ENCODE measurements at places on chromosomes 3 and 15.
A peak's percentile ranks its signal among the peaks of the same experiment; 100 is the strongest.

DNA sequence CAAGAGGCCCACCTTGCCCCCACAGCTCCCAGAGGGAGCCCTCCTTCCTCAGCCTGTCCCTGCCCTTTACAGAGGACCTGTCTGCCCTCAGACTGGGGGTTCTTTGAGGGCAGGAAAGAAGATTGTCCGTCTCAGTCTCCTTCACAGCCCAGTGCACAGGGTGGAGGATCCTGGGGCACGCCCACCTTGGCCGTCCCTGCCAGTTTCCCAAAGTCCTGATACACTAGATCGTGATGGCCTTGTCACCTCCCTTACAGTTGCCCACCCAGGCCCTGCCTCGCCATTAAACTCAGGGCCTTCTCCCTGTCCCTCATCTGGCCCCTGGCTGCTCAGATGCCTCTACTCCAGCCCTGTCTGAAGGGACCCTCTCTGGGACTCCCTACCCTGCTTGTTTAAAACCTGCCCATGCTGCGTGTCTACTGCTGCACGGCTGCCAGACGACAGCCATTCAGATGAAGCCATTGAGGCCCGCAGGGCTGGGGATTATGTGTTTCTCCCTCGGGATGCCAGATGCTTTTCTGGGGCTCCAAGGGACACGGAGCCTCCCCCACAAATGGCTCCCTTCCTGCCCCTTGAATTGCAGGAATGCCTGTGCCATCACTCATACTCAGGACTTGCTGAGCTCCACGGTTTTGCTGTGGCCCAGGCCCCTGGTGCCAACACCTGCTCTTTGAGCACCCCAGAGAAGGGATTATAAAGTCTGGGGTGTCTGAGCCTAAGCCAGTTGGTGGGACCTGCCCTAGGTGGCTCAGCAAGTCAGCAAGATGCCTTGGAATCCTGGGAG lies 27.8 kb downstream of the ACSBG1 start:
- no peak for DNase-seq

DNA sequence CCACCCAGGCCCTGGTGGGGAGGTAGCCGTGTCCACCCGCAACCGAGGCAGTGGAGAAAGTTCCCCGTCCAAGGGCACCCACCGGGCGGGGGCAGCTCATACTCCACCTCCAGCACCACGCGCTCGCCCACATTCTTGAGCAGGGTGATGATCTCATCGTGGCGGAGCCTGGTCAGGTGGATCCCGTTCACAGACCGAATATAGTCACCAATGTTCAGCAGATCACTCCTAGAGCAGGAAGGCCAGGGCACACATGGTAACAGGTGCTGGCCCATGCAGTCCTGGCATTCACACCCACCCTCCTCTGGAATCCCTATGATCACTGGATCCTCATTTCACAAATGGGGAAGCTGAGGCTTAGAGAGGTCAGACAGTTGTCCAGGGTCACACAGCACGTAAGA lies 15.8 kb downstream of the GRIP2 start:
- no peak for DNase-seq

GRCh38 chr3:157614896-157615295 lies 111.7 kb upstream of the VEPH1 start:
- DNase-seq = no peak

GRCh38 chr3:39390181-39390580 lies 7.0 kb downstream of the SLC25A38 start:
- DNase-seq = no peak

GRCh38 chr3:161560008-161560637 lies 63.5 kb downstream of the OTOL1 start:
- DNase-seq = peak; percentile 29

GRCh38 chr3:136141891-136142290 lies 54.2 kb downstream of the MSL2 start:
- no peak for DNase-seq

GRCh38 chr3:6567241-6567640 lies 293.7 kb upstream of the GRM7 start:
- DNase-seq = peak; percentile 26

DNA sequence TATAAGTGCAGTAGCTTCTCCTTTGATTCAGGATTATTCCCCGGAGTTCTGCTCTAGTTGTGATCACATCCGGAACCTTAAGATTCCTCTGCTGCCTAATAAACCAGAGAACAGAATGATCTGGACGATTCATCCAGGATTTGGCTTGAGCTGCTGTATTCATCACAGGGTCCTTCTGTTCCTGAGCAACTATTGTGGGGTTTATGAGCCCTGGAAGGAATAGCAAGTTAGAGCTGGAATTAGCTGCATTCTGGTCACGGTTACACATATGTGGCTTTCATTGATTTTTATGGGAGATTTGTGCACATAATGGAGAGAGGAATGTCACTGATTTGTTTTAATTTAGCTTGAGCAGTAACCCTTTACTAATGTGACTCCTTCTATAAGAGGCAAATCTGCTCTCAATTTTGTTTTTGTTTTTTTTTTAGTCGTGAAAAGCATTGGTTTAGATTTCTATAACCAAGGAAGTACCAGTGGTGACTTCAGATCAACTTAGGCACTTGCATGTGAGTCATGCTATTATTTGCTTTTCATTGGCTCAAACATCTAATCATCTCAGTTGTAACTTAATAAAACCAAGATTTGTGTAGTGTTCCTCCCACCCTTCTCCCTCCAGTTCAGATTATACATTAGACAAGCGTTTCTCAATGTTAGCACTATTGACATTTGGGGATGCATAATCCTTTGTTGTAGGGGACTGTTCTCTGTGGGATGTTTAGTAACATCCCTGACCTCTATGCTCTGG lies 148.5 kb downstream of the OTOL1 start:
- DNase-seq = no peak

DNA sequence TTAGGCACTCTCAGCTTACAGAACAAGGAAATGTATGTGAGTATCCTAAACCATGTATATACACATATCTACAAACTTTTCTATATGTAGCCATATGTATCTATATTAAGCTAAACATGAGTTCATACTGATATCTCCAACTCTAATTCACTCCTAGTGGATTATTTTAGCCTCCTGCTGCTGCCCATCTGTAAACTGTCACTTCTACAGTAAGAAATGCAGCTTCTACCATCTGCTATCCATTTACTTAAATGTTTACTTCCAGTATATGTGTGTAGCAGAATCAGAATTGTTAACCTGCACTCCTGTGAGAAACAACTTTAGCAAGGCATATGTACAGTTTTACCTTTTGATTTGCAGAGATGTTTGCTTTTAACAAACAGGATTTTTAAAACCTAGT lies 478.5 kb upstream of the CBLB start:
- DNase-seq = peak; percentile 86

- no peak for DNase-seq
These were observed 141.2 kb downstream of the NUP210 start for GRCh38 chr3:13278783-13279531.

DNA sequence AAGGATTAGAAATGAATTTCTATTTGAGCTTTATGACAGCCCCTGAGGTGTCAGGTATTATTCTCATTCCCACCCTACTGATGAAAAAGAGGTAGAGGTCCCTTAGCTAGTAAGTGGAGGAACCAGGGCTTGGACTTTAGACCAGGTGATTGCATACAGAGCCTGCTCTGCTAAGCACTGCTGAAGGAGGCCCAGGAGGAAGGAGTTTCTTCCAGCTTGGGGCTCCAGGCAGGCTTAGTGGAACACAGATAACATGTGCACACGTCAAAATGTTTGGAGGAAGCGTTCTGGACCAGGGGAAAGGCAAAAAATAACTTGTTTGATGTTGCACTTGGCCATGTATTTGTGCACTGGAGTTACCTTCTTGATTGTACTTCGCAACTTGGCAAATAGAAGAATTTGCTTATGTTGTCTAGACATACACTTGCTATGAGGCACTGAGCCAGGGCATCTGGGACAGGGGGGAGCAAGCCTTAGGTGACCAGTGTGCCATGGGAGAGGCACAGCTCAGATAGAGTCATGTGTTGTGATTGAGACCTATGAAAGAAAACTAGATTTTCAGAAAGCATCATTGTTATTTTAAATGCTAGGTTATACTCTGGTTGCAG lies 22.4 kb downstream of the IFT122 start:
- no peak for DNase-seq

DNA sequence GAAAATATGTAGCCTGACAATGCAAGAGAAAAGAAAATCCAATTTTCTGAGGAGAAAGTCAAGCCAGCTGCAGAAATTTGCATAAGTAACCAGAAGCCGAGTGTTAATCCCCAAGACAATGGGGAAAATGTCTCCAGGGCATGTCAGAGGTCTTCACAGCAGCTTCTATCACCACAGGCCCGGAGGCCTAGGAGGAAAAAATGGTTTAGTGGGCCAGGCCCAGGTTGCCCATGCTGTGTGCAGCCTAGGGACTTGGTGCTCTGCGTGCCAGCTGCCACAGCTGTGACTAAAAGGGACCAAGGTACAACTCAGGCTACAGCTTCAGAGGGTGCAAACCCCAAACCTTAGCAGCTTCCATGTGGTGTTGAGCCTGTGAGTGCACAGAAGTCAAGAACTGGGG lies 201.2 kb upstream of the SOX2 start:
- DNase-seq = no peak

DNA sequence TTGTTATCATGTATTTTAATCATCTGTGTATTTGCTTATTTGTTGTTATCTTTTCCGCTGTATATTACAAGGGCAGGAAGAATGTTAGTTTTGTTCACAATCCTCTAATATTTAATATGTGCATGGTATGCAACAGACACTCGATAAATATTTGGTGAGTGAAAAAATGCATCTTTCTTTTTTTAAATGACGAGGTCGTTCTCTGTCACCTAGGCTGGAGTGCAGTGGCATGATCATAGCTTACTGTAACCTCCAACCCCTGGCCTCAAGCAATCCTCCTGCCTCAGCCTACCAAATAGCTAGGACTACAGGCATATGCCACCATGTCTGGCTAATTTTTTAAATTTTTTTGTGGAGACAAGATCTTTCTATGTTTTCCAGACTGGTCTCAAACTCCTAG lies 66.2 kb downstream of the MITF start:
- no peak for DNase-seq

GRCh38 chr3:143152043-143152442 lies 32.5 kb downstream of the CHST2 start:
- DNase-seq = no peak

- DNase-seq = no peak
These were observed 504.0 kb downstream of the UNC13C start for GRCh38 chr15:54482251-54482650.

DNA sequence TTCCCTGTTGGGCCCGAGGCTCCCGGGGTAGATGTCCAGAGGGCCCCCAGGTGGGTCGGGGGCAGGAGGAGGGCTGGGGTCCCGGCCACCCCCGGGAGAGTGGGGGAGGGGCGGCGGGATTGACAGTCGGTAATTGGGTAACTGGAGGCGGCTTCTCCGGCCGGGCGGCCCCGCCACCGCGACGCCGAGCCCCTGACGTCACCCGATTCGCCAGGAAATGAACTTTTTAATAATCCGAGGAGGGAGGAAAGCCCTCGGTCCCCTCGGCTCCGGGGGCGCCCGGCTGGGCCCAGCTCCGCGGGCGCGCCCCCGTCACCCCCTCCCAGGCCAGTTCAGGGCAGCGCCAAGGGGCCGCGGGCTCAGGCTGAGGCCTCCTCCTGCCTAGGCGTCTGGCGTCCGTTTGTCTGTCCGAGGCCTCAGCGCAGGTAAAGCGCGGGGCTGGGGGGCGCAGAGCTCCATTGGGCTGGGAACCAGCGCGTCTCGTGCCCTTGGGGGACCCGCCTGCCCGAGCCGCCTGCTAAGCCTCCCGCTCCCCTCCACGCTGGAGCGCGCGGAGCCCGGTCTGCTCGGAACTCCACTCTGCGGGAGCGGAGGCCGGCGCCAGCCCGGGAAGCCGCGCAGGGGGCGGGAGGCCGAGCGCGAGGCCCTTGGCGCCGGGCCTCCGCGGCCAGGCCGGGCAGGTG lies 3.9 kb downstream of the GATA2 start:
- peak; percentile 38 for DNase-seq
